Upper lobe of left lung (tissue), 6 donors: ENCODE measurements at places on chromosomes 2 and 18.

DNA sequence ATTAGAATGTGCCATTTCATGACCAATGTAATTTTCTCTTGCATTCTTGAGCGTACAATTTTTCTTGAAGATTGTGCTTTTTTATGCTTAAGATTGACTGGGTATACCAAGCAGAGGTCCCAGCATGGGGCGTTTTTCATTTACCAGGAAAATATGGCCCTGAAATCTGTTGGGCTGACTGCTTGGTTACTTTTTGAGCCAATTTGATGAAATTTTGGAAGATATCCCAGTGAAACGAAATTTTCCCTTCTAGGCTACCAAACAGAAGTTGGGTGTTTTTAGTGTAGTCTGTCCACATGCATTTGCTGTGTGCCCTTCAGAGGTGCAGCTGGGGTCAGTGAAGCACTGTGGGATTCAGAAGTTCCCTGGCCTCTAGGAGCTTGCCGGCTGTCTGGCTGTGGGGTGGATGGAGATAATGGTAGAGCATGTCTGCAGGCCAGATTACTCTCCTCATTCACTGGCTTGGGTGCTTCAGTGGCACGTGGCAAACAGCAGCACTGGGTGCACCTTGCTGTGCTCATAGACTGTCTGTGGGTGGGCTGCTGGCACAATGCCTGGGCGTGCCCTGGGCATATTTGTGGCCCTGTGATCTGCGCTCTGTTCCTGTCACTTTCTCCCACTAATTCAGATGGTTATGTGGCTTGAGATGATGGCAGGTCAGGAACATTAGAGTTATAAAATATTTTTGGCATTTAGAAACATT lies 73.3 kb downstream of the LDLRAD4 start:
- H3K36me3 ChIP-seq, result no peaks in the 10 kb centered on the region
- no peaks in the 10 kb centered on the region for H3K27me3 ChIP-seq
- H3K4me3 ChIP-seq, result no peak overlapping the region
- DNase-seq, result no peak

DNA sequence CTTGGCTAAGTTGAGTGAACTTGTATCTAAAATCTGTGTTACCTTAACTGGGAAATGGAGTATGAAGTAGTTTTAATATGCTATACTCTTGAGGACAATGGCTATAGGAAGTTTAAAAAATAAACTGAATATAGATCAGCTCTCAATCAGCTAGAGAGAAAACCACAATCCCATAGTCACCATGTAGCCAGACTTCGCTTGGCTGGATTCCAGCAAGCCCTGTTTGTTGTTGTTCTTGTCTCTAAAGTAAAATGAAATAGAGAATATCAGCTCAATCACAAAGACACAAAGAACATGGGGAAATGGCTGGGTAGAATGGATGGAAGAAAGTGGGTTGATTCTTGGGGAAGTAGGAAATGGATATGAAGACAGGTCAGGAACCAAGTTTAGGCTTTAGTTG lies 234.9 kb downstream of the PHLPP1 start:
- H3K4me3 ChIP-seq, result no peak overlapping the region
- H3K27me3 ChIP-seq, result no peaks in the 10 kb centered on the region
- H3K27ac ChIP-seq, result no peak overlapping the region
- no peak for DNase-seq
- H3K36me3 ChIP-seq, result no peaks in the 10 kb centered on the region
- peaks cover 4% of the 10 kb centered on the region for H3K4me1 ChIP-seq

- no peak for DNase-seq
- no peaks in the 10 kb centered on the region for H3K36me3 ChIP-seq
- no peaks in the 10 kb centered on the region for H3K27me3 ChIP-seq
These were observed 129.6 kb upstream of the DNAJC10 start for GRCh38 chr2:182586426-182586825.

GRCh38 chr2:138267161-138267901 lies 234.2 kb upstream of the SPOPL start:
- no peaks in the 10 kb centered on the region for H3K36me3 ChIP-seq
- no peaks in the 10 kb centered on the region for H3K27me3 ChIP-seq
- no peak overlapping the region for H3K27ac ChIP-seq
- no peak overlapping the region for H3K4me3 ChIP-seq
- no peak for DNase-seq

DNA sequence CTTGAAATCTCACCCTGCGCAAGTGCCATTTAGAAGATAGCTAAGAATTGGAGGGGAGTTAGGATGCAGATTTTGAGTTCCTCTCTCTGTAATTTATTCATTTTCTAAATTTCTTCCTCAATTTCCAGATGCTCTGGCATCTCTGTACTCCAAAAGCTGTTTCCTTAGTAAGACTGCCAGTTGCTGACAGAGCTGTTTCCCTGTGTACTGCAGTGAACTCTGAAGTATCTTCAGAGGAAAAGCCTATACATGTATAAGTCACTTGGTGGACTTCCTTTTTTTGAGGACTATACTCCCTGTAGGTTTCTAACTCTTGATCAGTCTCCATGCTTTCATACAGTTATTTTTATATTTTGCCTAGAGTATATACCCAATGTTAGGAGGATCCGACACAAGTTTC lies 1.5 kb upstream of the RESP18 start:
- no peaks in the 10 kb centered on the region for H3K36me3 ChIP-seq
- DNase-seq, result no peak
- no peak overlapping the region for H3K4me3 ChIP-seq
- no peak overlapping the region for H3K27ac ChIP-seq
- no peaks in the 10 kb centered on the region for H3K27me3 ChIP-seq
- H3K4me1 ChIP-seq, result no peaks in the 10 kb centered on the region

DNA sequence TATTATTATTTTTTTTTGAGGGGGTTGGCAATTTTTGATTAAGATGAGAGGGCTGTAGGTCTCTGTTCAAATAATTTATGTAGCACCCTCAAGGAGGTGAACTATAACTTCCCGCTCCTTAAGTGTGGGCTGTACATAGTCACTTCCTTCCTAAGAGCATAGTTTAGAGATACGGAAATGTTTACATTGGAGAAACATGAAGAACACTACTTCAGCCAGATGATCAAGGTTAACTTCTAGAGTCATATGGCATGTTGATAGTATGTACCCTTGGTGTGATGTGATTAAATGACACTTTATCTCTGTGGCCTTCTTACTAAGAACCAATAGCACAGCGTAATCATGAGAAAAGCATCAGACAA lies 93.7 kb downstream of the MIB1 start:
- no peaks in the 10 kb centered on the region for H3K27me3 ChIP-seq
- H3K4me3 ChIP-seq, result no peak overlapping the region
- H3K27ac ChIP-seq, result no peak overlapping the region

GRCh38 chr2:241613017-241613780 lies 23.8 kb downstream of the THAP4 start:
- peak overlapping the region; percentile 37 for H3K27ac ChIP-seq
- H3K4me3 ChIP-seq, result no peak overlapping the region
- no peaks in the 10 kb centered on the region for H3K27me3 ChIP-seq
- H3K36me3 ChIP-seq, result peaks cover 2% of the 10 kb centered on the region
- peaks cover 21% of the 10 kb centered on the region for H3K4me1 ChIP-seq

GRCh38 chr2:2422621-2423020 lies 91.5 kb upstream of the MYT1L start:
- no peak for DNase-seq
- no peak overlapping the region for H3K4me3 ChIP-seq
- H3K27me3 ChIP-seq, result no peaks in the 10 kb centered on the region
- H3K27ac ChIP-seq, result no peak overlapping the region
- H3K36me3 ChIP-seq, result no peaks in the 10 kb centered on the region
- H3K4me1 ChIP-seq, result no peaks in the 10 kb centered on the region

- no peaks in the 10 kb centered on the region for H3K27me3 ChIP-seq
- no peak overlapping the region for H3K4me3 ChIP-seq
- no peaks in the 10 kb centered on the region for H3K36me3 ChIP-seq
- peak; percentile 54 for DNase-seq
- no peaks in the 10 kb centered on the region for H3K4me1 ChIP-seq
These were observed 37.7 kb downstream of the BCL11A start for GRCh38 chr2:60515721-60516226.
